Stimulated activated CD4-positive, alpha-beta T cell treated with anti-CD3 and anti-CD28 coated beads, Interleukin-2, amount 100 ng/mL, for 24 hours (primary cell): ENCODE measurements at places on chromosomes 12 and 14.

- no peak for DNase-seq
These were observed 85.5 kb upstream of the PTHLH start for GRCh38 chr12:28057856-28058615.

DNA sequence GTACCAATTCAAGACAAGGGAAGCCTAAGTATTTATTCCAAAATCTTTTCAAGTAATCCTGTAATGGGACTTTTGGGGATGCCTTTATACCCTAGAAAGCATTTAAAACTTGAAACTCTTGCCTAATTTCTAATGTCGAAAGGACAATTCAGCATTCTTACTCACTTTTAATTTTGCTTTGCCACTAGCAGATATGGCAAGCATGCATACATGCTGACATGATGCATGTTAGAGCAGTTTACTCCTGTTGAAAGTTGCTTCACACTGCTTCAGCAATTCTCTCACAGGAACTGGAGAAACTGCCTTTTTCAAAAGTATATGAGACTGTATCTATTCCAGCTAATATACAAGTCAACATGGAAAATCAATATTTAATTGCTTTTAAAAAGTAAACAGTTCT is 79.9 kb downstream of the TAOK3 start:
- DNase-seq, result no peak

GRCh38 chr14:32404784-32405573 is 75.9 kb downstream of the AKAP6 start:
- DNase-seq, result no peak

GRCh38 chr14:24313913-24314312 is 2.6 kb downstream of the LTB4R start:
- no peak for DNase-seq

DNA sequence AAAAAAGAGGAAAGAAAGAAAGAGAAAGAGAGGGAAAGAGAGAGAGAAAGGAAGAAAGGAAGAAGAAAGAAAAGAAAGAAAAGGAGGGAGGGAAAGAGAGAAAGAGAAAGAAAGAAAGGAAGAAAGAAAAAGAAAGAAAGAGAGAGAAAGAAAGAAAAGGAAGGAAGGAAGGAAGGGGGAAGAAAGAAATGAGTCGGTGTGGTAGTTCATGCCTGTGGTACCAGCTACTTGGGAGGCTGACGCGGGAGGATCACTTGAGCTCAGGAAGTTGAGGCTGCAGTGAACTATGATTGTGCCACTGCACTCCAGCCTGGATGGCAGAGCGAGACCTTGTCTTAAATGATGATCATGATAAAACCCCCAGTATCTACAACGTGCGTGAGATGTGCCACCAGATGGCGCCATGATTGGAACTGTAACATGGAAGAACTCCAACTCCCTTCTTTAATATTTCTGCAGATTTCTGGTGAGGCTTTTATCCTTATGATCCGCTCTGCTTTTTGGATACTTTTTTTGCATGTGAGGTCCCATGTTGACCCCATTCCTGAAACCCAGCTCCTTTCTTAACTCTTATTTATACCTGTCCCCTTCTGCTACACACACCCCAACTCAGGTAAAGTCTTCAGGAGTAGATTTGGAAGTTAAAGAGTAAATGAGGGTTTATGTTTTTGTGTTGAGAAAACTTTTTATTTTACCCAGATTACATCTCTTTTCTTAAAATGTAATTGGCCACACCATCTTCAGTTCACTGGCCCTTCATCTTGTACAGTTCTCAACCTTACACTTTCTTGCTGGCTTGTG is 25.6 kb downstream of the RNASE10 start:
- DNase-seq, result peak; percentile 77

- DNase-seq, result no peak
These were observed 2.1 kb downstream of the CBX5 start for GRCh38 chr12:54277823-54278276.

DNA sequence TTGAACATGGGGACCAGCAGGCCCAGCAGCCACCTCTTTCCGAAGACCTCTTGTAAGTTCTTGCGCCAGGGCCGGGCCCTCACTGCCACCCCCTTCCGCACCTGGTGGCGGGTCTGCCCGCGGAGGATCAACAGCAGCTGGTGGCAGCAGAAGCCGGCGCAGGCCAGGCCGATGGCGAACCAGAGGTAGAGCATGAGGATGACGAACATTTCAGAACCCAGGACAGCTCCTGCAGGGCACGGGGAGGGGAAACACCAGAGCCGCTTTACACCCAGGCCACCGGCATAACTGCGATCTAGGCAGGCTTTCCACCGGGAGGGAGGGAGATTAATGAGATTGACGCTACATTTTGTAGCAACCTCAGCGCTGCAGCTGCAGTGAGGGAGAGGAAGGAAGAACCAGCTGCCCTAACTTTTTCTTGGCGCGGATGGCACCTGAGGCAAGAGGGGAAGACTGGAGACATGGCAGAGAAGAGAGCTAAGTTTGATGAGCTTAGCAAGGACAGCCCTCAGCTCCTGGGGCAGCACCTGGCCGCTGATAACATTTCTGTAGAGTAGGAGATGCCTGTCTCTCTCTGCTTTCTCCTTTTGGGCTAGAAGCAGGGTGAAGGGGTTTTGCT is 7.8 kb downstream of the ZDHHC22 start:
- DNase-seq, result peak; percentile 59

GRCh38 chr12:108842361-108842760 is 15.0 kb downstream of the SSH1 start:
- DNase-seq, result no peak

DNA sequence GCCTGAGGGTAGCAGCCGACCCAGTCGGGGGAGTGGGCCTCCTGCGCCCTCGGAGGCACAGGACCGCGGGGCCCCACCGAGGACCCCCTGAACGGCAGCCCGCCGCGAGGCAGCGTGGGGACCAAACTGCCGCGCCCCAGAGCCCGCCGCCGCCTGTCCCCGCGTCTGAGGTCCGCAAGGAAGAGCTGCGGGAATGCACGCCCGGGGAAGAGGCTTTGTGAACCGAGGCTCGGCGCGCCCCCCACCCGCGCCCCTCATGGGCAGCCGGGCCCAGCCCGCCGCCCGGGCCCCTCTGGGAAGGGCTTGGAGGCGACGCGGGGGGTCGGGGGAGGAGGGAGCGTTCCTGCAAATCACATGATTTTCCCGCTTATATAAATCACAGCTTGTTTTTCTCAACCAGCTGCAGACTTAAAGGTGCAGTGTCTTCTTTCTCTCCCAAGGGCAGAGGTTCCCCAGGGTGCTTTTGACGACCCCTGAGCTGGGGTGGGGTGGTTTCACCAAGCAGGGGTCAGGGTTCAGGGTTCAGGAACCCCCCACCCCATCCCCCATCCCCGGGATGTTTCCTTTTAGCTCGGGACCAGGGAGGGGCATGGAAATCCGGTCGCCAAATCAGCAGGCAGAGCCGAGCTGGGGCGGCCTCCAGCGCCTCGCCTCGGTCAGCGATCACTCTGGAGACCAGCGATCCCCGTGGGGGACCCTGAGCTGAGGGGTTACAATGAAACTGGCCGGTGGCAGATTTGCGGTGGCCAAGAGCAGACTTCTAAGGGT is 44.7 kb upstream of the ATP23 start:
- no peak for DNase-seq

DNA sequence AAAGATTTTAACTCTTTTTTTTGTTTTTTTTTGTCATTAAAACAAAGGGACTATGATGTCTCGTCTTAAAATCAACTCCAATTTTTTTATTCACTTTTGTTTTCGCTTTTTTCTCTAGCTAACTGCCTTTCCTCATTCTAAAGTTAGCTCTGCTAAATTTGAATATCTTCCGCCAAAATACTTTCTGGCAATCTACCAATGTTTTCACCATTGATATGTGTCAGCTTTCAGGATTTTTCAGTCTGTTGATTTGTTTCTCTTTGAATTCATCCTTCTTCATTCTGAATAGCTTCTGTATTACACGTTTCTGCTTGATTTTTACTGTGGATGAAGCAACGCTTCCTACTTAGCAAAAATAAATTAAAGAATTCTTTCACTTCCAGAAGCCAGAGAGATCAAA is 38.7 kb upstream of the NOVA1 start:
- no peak for DNase-seq

DNA sequence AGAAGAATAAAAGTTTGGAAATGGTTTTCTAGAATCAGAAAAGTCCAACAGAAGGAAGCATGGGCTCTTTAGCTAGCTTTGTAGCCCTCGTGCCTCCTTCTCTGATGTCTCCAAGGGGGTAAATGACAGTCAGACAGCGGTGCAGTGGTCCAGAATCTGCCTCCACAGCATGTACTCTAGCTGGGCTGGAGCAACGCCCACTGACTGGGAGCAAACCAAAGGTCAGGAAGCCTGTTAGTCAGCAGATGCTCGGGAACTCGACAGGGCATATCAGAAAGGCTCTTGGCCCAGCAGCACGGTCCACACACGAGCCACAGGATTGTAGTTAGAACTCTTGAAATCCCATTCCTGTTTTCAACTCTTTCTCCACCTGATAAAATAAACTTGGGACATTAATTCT is 164.3 kb downstream of the GRIN2B start:
- DNase-seq, result no peak

- DNase-seq, result no peak
These were observed 88.3 kb downstream of the TESC start for GRCh38 chr12:117010693-117011451.

GRCh38 chr12:24821691-24822090 is 127.2 kb downstream of the BCAT1 start:
- no peak for DNase-seq

- no peak for DNase-seq
These were observed 9.2 kb upstream of the DHRS2 start for GRCh38 chr14:23626946-23627345.

- DNase-seq, result no peak
These were observed 85.9 kb upstream of the NCOR2 start for GRCh38 chr12:124653169-124653931.

DNA sequence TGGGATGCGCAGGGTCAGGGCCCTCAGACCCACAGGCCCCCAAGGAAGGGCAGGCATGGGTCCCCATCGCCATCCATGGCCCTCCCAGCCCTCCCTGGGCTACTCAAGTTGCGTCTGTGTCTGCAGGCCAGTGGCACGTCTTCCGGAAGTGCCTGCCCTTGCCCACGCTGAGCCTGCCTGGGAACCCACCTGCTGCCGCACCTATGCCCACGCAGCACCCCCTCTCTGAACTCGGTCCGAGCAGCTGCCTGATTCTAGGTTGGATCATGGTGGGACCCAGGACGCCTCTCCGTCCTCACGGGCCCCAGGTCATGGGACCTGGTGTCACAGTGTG is 182.8 kb downstream of the ADGRD1 start:
- no peak for DNase-seq

GRCh38 chr12:14249368-14249767 is 116.1 kb upstream of the ATF7IP start:
- no peak for DNase-seq

GRCh38 chr12:6840330-6840729 is 395 bp upstream of the GNB3 start:
- no peak for DNase-seq

DNA sequence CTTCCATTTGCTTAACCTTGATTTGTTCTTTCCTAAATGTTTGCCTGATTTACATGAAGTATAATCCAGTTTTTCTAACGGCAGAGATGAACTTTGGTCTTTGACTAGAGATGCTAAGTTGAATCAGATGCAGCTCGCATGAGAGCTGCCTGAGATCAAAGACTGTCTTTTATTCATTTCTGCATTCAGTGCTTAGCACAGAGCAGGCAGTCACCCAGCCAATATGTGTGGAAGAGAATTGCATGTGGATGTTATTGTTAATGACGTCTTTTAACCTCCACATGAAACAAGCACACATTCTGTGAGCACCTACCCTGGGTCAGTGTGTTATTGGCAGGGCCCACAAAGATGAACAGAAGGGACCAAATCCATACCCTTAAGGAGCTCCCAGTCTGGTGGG is 99.2 kb downstream of the SLC5A8 start:
- no peak for DNase-seq

GRCh38 chr14:88142997-88143396 is 138.1 kb downstream of the GPR65 start:
- no peak for DNase-seq

DNA sequence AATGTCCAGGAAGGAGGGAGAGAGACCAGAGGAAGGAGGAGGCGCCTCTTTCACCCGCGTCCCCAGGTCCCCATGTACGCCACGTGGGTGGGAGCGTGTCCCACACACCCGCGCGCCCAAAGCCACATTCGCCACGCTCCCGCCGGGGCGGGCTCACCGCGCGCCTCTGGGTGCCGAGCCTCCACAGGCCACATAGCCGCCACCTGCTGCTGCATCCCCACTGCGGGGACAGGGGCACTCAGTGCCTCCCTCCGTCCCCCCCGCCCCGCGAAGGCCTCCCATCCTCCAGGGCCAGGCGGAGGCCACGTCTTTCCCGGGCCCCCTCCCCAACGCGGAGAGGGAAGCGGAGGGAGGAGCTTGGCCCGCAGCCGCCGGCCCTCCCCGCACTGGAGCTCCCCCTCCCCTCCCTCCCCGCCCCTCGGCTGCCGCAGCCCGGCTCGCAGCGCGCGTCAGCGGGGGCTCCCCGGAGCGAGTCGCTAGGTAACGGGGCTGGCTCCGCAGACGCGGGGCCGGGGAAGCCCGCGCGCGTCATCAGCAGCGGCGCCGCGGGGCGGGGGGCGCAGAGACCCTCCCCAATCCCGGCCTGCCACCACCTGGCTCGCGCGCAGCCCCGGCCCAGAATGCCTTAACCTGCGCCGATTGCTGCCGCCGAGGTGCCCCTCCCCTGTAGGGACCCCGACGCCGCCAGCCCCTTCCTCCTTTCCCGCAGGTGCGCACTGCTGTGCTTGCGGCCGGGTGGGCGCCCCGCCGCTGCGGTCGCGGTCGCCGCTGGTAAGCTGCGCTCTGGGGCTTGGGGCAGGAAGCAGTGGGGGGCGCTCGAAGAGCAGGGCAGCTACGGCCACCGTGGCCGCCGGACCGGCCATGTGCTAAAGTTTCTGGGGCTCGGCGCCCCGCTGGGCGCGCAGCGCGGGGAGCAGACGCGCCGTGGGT is 536 bp upstream of the TUNAR start:
- DNase-seq, result no peak

DNA sequence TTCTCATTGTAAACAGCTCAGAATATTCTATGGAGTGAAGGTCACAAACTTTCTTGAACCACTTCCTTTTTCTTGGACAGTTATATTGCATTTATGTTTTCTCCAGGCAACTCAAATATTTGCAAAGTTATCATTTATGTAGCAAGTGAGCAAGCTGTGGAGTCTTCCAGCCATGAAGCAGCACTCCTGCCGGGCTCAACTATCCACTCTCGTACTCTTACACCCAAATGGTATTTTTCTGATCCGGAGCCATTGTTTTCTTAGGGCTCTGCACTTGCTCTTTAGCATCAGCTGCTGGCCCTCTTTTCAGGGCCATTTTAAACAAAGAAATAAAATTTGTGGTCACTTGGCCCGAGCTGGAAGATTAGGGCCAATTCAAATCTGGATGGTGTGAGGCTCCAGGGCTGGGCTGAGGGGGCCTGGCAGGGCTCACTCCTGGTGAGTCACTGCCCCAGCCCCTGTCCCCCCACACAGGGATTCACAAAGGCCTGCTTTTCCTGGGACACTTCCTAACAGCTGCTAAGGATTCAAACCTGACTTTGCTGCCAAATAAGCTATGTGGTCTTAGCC is 19.7 kb downstream of the SYNE3 start:
- no peak for DNase-seq

- DNase-seq, result no peak
These were observed 275.8 kb downstream of the SLC6A15 start for GRCh38 chr12:84636801-84637290.
